ENCODE measurements at places on chromosomes 6 and 20.

GRCh38 chr6:125954735-125955339, 1.7 kb upstream of the HINT3 start:
- DNase-seq = no peak

GRCh38 chr20:17768271-17768670, 68.5 kb downstream of the BANF2 start:
- no peak for DNase-seq

GRCh38 chr20:50187403-50188051, 3.1 kb upstream of the CEBPB start:
- DNase-seq = no peak

- DNase-seq = no peak
These were observed 20.0 kb upstream of the ZNFX1 start for GRCh38 chr20:49297605-49298530.

GRCh38 chr6:81962198-81962597, 209.7 kb upstream of the TENT5A start:
- no peak for DNase-seq

DNA sequence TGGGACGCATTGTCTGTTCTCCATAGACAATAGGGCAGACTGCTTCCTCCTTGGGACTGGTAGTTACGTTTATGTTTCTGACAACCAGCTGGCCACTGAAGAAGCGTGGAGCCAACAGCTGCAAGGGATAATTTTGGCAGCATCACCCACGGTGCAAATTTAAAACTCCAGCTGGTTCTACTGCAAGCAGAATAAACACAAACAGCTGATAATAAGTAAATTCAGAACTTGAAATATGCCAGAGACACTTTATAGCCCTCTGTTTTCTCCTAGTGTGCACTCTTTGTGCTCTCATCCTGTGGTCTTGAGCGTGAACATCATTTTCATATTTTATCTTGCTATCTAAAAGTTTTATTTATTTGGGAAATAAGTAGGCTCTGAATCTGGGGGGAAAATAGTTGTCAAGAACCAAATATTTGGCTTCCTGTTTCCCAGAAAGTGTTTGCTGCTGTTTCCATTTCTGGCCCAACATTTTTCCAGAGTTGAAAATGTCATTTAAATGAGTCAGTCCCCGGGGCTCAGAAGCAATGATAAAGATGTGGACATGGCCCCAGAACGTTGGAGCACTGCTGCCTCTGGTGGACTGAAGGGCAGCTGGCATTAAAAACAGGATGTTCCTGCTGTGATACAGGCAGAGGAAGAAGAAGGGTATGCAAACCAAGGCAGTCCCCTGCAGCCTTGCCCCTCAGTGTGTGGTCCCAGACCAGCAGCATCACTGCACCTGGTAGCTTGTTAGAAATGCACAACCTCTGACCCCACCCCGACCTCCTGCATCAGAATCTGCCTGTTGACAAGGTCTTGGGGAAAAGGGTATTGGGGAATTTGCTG, 12.5 kb upstream of the THBD start:
- DNase-seq = no peak

DNA sequence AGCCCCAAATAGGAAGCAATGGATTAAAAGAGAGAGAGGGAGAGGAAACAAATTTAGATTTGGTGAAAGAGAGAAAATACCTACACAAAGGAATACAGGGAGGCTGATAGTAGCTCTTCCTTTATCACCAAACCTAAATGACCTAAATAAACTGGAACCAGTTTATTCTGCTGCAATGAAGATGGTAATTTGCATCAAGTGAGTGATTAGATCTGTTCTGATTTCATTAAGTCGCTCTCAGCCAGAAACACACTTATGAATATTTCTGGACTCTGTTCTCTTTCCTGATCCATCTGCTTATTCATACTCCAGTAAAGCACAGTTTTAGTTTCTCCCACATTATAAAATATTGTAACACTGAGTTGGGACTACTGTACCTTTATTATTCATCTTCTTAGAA, 83.4 kb upstream of the BMP5 start:
- no peak for DNase-seq

Data from effector memory CD4-positive, alpha-beta T cell (primary cell).